ENCODE measurements at places on chromosomes 3 and 15.
A peak's percentile ranks its signal among the peaks of the same experiment; 100 is the strongest.

GRCh38 chr3:184523825-184524615 lies 37.6 kb upstream of the EPHB3 start:
- peak; percentile 71 for DNase-seq

DNA sequence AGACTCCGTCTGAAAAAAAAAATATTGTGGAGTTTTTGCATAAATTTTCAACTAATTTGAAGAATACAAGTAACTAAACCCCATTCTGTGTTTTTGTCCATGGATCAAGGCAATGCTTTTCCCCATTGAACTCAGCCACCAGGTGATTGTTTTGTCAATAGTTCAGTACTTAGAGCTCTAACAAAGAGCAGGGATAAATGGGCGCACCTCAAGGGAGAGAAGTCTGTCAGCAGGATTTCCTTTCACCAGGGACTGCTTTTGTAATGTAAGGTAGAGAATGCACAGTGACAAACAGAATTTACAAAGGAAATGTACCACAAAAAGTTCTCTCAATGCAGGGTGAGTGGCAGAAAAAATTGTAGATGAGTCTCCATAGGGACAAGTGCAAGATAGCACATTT lies 10.8 kb upstream of the ATP13A5 start:
- DNase-seq, result no peak

- peak; percentile 33 for DNase-seq
Observed at GRCh38 chr3:8756671-8757070, 12.7 kb downstream of the OXTR start.

GRCh38 chr15:77604973-77605372 lies 27.7 kb downstream of the LINGO1 start:
- no peak for DNase-seq

DNA sequence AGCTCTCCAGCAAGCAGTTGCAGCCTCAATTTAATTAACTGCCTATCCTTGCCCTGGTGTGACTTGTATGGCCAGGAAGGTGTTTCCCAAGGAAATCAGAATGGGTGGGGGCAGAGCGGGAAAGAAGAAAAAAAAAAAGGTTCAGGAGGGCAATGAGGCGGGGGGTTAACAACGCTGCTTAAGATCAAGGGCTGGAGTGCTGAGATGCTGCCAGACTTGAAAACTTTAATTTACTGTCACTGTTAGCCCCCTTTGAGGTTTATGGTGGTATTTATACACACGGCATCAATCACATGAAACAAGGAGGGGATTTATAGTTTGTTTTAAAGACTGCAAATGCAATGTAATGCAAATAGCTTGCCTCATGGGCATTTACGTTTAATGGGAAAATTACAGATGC lies 319.4 kb upstream of the NR2F2 start:
- no peak for DNase-seq

- no peak for DNase-seq
Observed at GRCh38 chr15:93880358-93880757, 351.0 kb upstream of the MCTP2 start.

Measured in astrocyte of the hippocampus (primary cell).